ENCODE measurements at places on chromosomes 6 and 20.
A peak's percentile ranks its signal among the peaks of the same experiment; 100 is the strongest.

DNA sequence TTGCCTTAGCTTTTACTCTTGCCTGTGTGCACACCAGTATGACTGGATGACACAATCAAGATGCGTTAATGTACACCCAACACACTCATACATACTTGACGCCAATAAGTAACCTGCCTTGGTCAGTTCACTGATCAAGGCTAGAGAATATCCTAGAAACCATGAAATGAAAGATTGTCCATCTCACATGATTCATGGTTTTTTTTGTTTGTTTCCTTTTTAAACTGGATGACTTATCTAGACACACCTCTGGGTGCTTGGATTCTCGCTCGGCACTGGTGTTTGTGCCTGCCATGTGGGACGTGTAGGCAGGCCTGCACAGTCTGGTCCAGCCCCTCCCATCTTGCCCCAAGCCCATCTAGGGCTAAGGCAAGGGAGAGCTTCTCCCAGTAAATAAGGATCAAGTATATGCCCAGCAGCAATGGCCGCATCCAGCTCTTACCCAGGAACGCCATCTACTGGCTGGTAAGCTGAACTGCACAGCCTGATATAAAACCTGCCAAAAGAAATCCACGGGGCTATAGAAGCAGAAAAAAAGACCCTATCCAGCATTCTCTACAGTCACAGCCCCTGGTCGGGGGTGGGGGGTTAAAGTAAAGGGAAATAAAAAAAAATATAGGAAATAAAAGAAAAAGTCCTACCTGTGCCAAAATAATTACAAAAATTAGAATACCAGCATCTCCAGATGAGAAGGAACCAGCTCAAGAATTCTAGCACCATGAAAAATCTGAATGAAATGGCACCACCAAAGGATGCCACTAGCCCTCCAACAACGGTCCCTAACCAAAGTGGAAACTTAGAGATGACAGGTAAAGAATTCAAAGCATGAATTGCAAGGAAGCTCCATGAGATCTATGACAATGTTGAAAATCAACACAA, 73.3 kb downstream of the OTOR start:
- DNase-seq: peak; percentile 34

DNA sequence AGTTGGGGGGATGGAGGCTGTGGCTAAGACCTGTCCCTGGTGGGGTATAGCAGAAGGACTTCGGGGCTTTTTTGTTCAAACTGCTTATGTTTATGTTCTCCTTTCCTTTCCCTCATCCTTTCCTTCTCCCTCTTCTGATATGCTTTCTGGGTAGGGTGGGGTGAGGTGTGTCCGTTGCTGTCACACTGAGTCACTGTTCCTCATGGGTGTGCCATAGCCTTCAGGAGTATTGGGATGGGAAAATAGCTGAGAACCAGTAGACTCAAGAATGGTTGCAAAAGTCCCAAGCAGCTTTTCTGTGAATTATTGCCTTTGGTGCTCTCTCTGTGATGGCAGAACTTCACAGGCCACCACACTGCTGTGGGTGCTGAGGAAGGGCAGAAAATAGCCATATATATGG, 39.6 kb downstream of the TPD52L1 start:
- DNase-seq: no peak

GRCh38 chr6:43910638-43911353, 140.8 kb downstream of the VEGFA start:
- DNase-seq: peak; percentile 85

DNA sequence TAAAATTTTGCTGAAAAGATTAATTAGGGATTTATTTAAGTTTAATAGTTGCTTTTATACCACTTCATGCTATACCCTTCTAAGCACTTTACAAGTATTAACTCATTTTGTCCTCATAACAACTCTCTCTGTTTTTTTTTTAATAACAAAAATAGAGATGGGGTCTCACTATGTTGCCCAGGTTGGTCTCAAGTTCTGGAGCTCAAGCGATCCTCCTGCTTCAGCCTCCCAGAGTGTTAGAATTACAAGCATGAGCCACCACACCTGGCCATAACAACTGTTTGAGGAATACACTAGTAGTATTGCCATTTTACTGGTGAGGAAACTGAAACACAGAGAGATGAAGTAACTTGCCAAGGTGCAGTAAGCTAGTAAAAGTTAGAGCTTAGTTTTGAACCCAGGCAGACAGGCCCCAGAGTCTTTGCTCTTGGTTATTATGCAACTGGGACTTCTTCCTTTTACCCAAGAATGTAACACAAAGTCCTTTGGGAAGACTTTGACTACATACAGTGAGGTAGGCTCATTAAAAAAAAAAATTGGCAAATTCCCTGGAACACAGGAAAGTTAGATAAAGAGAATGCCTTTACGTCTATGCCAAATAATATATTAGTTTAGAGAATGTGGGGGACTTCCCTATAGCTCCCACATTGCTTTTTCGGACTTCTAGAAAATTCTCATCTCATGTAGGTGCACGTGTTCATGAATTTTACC, 11.4 kb downstream of the ANKS1A start:
- DNase-seq: no peak

DNA sequence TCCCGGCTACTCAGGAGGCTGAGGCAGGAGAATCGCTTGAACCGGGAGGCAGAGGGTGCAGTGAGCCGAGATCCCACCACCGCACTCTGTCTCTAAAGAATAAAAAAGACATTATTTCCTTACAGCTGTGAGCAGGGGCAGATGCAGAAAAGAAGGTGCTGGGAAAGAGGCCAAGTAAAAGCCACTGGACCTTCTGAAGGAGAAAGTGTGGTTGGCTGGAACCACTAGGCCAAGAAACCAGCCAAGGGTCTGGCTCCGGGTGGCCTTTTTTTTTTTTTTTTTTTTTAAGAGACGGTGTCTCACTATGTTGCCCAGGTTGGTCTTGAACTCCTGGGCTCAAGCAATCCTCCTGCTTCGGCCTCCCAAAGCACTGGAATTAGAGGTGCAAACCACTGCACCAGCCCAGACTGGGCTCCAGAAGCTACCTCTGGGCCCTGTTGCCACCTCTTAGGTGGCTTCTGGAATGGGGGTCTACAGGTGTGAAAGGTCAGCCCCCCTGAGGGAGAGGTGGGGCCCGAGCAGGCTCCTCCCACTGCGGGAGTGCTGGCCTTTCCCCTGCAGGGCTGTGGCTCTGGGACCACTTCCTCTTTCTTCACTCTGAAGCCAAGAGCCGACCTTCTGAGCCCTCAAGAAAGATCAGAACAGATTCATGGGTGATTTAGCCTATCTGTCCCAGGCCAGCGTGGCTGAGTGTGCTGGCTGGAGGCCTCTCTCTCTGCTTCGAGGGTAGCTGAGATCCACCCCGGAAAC, at the start of gene FGD2:
Gene FGD2, plus strand, starts transcription at position 595 of the 750 bp plus-strand sequence. CDS start 163 bp downstream, outside the sequence.
- DNase-seq: no peak

GRCh38 chr6:148398244-148398643, 55.6 kb downstream of the SASH1 start:
- DNase-seq: no peak

DNA sequence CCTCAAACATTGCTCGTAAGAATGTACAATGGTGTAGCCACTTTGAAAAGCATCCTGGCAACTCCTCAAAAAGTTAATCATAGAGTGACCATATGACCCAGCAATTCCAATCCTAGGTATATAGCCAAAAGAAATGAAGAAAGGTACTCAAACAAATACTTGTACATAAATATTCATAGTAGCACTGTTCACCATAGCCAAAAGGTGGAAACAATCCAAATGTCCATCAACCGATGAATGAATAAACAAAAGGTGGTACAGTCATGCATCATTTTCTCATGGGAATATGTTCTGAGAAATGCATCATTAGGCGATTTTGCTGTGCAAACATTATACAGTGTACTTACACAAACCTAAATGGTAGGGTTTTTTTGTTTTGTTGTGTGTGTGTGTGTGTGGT, 74.4 kb upstream of the TBC1D7 start:
- DNase-seq: no peak

DNA sequence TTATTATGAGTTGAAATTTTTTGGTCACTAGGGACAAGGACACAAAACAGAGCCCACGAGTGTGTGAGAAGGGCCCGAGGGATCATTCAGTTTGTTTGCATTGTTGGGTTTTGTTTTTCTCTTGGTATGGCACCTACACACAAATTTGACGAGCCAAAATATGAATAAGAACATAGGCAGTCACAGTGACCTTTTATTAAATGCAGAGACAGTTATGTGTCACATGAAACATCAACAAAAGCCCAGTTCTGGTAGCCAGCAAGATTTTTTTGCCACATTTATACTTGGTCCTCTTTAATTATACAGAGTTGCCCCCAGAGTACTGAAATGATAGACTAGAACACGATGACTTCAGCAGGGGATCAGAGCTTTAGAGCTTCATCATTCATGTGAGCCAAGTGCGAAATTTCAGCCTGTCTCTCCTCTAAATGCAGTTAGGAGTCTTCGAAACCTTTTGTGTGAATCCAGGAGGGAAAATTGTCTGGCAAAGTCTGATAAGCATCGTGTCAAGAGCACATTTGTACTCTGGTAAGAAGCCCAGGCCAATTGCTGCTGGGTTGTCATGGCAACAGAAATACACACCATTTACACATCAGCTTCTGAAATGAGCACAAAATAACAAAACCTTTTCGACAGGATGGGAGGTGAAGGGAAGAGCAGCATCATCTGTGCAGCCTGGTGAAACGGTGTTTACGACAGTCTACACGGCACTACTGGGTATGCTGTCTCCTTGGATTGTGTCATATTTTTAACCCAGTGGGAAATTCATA, 79.2 kb upstream of the RIPOR2 start:
- DNase-seq: peak; percentile 88

- no peak for DNase-seq
Measured at GRCh38 chr6:141550471-141550870, 582.3 kb upstream of the GJE1 start.

DNA sequence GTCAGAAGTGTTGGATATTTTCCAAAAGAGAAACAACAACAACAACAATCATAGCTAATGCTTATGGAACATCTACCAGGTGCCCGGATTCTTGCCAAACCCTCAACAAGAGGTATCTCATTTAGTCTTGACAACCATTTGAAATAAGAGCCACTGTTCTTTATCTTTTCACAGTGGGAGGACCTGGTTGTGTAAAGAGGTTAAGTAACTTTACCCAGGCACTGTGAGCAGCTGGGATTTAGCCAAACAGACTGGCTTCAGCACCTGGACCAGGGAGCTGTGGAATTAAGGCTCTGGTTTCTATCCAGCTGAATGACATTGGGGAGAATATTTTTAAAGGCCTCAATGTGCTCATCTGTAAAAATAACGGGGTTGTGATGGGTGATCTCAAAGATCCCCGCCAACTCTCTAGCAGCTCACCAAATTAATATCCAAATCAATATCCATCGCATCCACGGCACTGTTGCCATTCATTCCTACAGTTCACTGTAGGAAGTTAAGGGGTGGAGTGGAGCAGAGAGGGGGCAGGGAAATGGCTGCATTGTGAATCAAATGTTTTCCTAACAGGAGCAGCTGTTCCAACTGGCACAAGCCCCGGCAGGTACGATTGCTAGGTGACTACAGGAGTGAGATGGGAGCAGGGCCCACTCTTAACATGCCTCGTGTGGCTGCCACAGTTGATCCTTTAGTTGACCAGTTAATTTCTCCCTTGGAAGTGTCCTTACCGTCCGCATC, 61.8 kb downstream of the GCNT2 start:
- no peak for DNase-seq

GRCh38 chr6:11714116-11714797, 64.3 kb downstream of the ADTRP start:
- DNase-seq: no peak

DNA sequence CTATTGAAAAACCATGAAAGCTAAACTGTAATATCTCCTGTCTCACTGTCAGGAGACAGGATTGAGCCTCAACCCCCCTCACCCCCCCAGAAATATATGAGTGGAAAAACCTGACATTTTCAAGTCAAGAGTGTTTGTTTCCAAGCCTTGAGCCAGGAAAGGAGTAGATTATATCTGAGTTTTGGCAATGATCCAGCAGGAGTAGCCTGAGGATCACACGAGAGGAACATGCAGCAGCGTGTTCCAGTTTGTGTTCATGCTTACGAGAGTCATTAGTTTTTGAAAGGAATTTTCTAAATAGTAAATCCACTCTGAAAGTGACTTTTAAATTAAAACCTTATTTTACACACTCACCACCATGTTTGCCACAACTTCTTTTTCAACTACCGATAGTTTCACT, 15.8 kb downstream of the IL22RA2 start:
- no peak for DNase-seq

GRCh38 chr6:158548418-158549161, 11.3 kb upstream of the TMEM181 start:
- DNase-seq: no peak

- DNase-seq: no peak
Measured at GRCh38 chr6:52146851-52147445, 39.2 kb upstream of the IL17A start.

- DNase-seq: no peak
Measured at GRCh38 chr20:667351-668034, 8.1 kb downstream of the SCRT2 start.

GRCh38 chr6:2403546-2403945, 158.1 kb upstream of the GMDS start:
- no peak for DNase-seq

DNA sequence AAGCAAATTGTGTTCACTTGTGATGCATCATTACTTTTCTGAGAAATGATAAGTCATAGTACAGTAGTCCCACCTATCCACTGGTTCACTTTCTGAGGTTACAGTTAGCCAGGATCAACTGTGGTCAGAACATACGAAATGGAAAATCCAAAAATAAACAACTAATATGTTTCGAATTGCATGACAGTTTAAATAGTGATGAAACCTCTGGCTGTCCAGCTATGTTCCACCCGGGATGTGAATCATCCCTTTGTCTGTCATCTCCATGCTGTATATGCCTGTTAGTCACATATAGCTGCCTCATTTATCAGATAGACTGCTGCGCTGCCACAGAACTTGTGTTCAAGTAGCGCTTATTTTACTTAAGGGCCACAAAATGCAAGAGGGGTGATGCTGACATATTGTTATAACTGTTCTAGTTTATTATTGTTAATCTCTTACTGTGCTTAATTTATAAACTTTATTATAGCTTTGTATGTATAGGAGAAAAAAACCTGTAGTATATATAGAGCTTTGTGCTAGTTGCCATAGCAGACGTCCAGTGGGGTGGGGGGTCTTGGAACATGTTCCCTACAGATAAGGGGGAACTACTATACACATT, 29.2 kb downstream of the AFDN start:
- DNase-seq: peak; percentile 86

DNA sequence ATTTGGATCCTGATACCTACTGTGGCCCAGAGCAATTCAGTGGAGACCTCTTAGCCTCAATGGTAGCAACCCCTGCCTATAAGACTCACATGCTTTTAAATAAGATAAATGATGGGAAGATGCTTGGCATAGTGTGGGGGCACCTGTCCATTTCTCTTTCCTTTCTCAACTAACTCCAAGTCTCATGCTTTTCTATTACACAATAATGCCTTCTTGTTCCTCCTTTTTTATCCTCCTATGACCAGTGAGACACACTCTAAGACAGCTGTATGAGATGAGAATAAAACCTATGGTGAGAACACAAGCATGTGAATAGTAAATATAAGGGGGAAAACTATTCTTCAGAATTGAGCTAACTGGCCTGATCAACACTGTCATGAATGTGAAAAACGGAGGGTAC, 147.0 kb upstream of the STXBP5 start:
- DNase-seq: no peak

- no peak for DNase-seq
Measured at GRCh38 chr6:34159844-34160243, 14.0 kb upstream of the GRM4 start.
